ENCODE measurements at places on chromosomes 7 and 10. TPM values are rescaled to one million over a fixed set of nuclear protein-coding genes. Genes with fewer than 3 reads are reported as not detected.

DNA sequence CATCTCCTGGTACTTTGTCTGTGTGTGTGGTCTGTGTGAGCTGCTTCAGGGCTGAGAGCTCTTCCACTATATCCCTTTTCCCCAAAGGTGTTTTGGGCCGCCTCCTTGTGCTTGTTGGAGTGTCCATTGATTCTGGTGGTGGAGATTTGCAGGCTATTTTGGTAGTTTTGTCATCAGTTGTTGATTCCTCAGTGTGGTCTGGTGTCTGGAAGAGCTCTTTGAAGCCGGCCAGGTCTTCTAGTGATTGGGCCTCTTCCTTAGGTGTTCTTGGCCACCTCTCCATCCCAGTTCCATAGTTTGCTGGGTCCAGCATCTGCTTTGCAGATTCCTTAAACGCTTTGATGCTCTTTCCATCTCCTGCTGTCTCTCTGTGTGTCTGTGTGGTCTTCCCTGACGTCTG lies 20.8 kb downstream of the MKI67 start:
- DNase-seq: no peak

GRCh38 chr10:26857991-26858706 lies 2.6 kb downstream of the ABI1 start:
- DNase-seq: no peak

DNA sequence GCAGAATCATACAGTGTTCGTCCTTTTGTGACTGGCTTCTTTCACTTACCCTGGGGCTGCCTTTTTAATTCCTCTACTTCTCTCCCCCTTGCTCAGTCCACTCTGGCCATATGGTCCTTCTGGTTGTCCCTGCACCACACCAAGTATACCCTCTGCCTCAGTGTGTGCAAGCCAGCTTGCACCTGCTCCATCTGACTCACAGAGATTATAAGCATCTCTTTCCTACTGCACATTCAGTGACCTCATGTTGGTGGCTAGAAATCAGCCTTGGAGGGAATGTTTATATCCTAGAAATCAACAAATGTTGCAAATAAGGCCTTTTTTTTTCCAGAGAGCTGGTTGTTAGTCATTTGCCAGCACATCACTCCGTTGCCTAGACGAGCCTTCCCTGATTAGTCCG lies 67.5 kb upstream of the C10orf90 start:
- DNase-seq: no peak

GRCh38 chr10:16193241-16193640 lies 243.6 kb upstream of the PTER start:
- no peak for DNase-seq

GRCh38 chr10:558891-559766 lies 130.3 kb downstream of the DIP2C start:
- no peak for DNase-seq

DNA sequence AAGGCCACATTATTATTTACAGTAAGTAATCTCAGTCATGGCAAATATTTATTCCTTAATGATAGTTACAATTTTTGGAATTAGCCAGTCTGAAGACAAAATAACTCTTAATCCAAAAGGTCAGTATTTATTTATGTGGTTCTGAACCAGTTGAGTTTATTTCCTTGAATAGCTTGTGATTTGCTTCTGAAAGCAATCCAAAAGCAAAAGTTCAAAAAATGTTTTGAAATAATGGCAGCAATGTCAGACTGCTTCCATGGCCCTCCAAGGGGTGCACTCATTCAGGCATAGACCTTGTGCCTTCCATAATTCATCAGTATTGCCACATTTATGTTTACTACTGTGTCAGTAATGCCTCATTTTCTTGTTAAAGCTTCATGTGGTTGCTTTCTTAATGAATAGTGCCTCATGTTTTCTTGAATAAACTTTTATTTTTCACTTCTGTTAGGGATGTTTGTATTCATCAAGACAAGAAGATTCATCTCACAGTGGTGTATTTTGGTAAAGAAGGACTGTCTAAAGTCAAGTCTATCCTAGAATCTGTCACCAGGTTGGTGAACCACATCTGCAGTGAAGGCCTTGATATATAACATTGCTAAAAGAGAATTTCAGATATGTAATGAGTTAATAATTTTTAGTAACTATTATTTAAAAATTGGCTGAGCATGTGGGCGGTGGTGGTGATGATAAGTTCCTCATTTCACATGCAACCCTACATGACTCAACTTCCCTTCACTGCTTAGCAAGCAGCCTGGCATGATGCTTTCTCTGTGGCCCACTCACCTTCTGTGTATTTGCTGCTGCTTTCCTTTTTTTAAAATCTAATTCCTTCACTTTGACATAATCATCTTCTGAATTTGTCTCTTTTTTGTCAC lies 22.0 kb downstream of the CSGALNACT2 start:
- DNase-seq: no peak

DNA sequence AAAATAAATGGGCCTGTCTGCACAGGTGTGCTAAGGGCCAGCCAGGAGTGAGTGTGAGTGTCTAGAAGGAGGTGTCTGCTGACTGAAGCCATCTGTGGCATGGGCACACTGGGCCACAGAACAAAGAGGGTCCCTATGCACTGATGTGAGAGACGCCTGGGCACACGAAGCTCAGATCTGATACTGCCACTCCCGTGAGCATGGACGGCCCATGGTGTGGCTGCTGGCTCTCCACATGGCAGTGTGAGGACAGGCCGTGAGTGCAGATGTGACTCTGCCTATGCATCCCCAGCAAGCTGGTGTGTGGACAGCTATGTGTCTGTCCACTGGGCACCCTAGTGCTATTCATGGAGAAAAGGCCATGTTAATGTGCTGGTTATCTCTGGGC lies 12.8 kb upstream of the MYL7 start:
- no peak for DNase-seq

- no peak for DNase-seq
Measured at GRCh38 chr10:7853226-7853842, 35.0 kb downstream of the TAF3 start.

The PDGFA gene
- 66.8 TPM for total RNA-seq

The AKR1C8 gene
- 0.53 TPM for total RNA-seq

The C10orf105 gene
- total RNA-seq: not detected

All from Peyer's patch (tissue), 4 donors.